Gastroesophageal sphincter (tissue), 4 donors: ENCODE measurements at places on chromosomes 12 and 14.

GRCh38 chr14:25896777-25897176 lies 701.1 kb downstream of the NOVA1 start:
- ATAC-seq, result no peak

- no peak for ATAC-seq
These were observed 29.1 kb downstream of the CCDC88C start for GRCh38 chr14:91388551-91388975.

DNA sequence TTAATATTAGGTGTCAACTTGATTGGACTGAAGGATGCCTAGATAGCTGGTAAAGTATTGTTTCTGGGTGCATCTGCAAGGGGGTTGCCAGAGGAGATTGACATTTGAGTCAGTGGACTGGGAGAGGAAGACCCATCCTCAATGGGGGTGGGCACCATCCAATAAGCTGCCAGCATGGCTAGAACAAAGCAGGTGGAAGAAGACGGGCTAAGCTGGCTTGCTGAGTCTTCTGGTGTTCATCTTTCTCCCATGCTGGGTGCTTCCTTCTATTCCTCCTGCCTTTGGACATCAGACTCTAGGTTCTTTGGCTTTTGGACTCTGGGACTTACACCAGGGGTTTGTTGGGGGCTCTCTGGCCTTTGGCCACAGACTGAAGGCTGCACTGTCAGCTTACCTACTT lies 87.4 kb downstream of the SLC38A1 start:
- ATAC-seq, result no peak

DNA sequence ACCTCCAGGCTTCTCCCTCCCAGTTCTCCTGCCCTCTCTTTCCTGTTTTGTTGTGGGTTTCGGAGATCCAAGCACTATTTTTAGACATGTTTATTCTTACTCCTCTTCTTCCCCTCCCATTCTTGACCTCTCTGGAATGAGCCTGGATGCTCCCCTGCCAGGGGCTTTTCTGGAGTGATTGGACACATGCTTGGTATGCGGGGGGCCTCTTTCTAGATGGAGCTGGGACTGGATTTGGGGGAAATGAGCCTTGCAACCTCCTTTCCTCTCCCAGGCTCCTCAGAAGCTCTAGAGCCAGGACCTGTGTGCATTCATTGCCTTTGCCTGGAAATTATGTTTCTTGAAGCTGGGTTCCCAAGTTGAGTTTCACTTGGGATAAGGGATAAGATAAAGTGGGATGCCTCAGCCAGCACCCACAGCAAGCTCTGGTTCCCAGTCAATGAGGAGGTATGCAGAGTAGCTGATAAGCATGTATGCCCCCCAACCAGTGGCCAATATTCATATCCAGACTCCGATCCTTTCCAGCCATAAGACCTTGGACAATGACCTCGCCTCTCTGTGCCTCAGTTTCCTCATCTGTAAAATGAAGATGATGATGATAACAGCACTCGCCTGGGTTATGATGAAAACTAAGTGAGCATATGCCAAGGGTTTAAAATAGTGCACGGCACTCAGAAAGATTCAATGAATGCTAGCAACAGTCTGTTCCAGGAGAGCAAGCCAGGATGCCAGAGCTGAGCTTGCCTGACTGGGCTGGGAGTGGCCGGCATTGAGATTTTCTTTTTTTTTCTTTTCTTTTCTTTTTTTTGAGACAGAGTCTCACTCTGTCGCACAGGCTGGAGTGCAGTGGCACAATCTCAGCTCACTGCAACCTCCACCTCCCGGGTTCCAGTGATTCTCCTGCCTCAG lies 97.8 kb downstream of the SCARB1 start:
- peak; percentile 19 for ATAC-seq

DNA sequence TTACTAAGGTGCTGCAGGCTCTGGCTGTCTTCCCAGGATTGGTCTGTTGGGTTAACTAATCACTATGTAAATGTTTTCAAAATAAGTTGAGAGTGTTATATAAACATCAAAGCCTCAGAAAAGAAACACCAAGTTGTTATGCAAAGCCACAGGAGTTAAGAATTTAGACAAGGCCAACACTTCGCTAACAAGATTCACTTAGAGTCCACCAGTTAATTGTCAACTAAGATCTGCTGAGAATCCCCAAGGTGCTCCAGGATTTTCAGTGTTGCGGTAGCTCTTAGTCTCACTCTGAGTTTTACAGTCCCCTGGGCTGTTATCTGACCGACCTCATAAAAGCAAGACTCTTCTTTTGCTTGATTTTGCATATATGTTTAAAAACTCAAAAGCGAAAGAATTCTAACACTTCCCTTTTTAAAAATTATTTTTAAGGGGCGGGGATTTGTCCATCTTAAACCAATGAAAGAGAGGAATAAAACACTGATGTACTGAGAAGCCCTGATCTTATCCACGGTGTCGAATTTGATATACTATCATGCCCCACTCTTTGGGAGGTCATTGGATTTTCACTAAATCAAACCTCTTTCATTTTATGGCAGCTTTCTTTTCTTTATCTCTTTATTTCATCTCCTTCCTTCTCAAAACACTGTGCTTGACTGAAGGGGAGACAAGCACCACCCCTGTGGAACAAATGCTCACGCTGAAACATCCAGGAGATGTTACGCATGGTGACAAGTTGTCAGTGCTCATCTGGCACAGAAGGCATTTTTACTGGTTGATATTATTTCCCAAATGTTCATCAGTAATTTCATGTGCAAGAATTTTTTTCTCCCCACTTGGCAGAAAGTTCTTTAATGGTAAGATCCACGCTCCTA lies 7.0 kb downstream of the NIN start:
- ATAC-seq, result no peak

GRCh38 chr12:104665296-104665695 lies 208.5 kb downstream of the CHST11 start:
- no peak for ATAC-seq

- ATAC-seq, result no peak
These were observed 38.0 kb upstream of the FBXO21 start for GRCh38 chr12:117228239-117228638.

GRCh38 chr14:74619672-74620131 lies 7.7 kb upstream of the LTBP2 start:
- peak; percentile 93 for ATAC-seq

- ATAC-seq, result no peak
These were observed 6.2 kb upstream of the TCP11L2 start for GRCh38 chr12:106296179-106296877.

- no peak for ATAC-seq
These were observed 1131.0 kb downstream of the BCL11B start for GRCh38 chr14:98140862-98141530.

DNA sequence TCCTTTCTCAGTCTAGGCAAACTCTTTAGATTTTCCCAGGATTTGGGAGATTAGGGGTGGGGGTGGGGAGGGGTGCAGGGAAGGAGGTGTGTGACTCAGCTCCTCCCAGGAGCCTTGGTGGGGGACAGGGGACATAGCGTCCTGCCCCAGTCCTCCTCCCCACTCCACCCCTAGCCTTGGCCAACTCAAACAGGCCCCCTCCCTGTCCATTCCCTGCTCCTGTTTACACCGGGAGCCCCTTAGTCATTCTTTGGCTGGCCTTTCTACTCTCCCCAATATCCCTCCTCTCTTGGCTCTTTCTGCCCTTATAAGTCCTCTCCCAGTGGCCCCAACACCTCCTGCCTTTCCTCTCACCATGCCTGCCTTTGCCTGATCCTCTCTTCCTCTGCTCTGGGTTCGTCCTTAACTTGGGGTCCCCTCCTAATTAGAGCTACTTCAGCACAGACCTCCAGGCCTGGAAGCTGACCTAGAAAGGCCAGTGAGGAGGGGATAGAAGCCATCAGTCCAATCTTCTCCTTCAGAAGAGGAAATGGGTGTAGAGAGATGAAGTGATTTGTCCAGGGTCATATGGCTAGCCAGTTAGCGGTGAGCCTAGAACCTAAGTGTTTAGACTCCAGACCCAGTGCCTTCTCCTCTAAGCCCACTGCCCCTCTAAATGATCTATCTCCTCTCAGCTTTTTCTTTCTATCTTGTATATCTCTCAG lies 2.3 kb upstream of the ITGA5 start:
- ATAC-seq, result peak; percentile 87

GRCh38 chr12:126424696-126425095 lies 1359.5 kb downstream of the AACS start:
- no peak for ATAC-seq

DNA sequence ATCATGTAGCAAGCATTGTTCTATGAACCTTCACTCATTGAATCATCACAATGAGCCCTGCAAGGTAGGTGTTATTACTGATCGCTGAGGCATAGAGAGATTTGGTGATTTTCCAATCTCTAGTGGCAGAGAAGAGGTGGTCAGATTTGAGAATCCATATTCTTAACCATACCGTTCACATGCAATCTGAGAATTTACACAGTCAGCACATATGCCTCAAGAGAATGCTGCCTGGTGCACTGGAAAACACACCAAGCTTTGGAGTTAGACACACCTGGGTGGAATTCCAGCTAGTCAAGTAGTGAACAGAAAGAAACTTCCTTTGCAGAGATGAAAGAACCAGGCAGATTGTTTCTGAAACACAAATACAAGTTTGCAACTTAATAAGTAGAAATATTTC lies 94.1 kb downstream of the LGR5 start:
- ATAC-seq, result no peak

- no peak for ATAC-seq
These were observed 1.4 kb upstream of the PWP1 start for GRCh38 chr12:107684029-107684795.

GRCh38 chr14:86739761-86740160 lies 1209.8 kb downstream of the FLRT2 start:
- no peak for ATAC-seq

DNA sequence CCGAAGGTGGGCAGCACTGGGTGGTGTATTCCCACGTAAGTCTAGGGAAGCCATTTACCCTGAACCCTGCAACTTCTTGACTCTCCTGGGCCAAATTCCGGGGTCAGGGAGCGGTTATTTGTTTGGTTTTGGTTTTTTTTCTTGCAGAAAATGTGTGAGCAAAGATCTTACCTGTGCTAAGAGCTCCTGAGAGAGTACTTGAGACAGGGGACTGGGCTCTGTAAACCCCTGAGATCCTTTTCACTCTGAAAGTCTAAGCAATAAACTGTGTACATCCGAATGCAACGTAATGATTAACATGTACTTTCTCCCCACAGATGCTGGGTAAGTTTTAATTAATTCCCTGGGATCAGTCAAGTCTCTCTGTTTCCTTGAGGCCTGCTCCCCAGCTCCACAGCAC lies 21.5 kb downstream of the OR10P1 start:
- ATAC-seq, result no peak

DNA sequence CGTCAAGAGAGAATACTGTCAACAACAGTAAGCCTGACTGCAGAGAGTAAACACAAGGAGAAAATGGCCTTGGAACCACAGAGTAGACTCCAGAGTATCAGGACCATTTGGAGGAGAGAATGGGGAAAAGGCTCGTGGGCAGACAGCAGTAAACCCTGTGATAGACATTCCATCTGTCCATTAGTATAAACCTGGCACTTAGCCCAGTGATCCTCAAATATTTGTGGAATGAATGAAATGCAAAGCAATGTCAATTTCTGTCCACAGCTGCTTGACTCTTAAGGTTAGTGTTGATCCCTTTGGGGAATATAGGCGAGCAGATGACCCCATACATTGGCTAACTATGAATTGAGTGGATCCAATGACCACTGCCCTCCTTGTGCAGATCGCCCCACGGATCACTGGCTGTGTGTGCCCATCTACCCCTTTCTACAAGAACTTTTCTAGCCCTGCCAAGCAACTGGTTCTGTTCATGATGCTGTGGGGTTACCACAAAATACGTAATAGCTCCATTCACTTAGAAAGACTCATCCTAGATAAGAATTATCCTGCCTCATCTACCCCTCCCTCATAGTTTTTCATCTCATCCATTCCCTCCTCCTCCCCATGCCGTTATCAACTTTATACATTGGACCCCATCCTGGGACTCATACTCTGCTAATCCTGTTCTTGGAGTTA lies 846.8 kb downstream of the NRXN3 start:
- no peak for ATAC-seq

GRCh38 chr14:89194376-89194775 lies 222.7 kb downstream of the FOXN3 start:
- no peak for ATAC-seq
